ENCODE measurements at places on chromosomes 12 and 14. TPM values are rescaled to one million over a fixed set of nuclear protein-coding genes. Genes with fewer than 3 reads are reported as not detected.

GRCh38 chr12:89227774-89228173 lies 124.5 kb downstream of the DUSP6 start:
- DNase-seq = no peak

GRCh38 chr14:26820138-26820537 lies 222.3 kb upstream of the NOVA1 start:
- no peak for DNase-seq

- no peak for DNase-seq
Measured at GRCh38 chr12:55929306-55929791, 1.6 kb upstream of the DGKA start.

GRCh38 chr12:6052940-6053329 lies 71.5 kb downstream of the VWF start:
- no peak for DNase-seq

The MMP19 gene
- total RNA-seq = 1.1 TPM

DNA sequence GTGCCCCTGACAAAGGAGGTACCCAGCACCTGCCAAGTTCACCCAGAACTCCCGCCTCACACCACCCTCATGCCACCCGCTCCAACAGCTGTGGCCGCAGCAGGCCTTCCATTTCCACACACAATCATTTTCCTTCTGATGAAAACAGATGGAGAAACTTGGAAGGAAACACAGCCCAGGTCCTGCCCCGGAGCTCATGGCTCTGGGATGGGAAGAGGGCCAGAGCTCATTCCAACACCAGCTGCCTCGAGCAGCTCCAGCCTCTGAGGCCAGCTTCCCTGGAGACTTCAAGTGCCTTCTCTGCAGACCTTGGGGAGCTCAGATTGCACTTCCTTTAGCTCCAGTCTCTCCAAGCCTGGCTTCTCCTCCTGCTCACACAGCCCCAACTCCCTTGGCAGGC lies 55.1 kb upstream of the CMKLR1 start:
- no peak for DNase-seq

The LALBA gene
- total RNA-seq = not detected

The LHX5 gene
- 0.85 TPM for total RNA-seq

GRCh38 chr14:33511851-33512640 lies 438.8 kb downstream of the EGLN3 start:
- no peak for DNase-seq

Measured in H7 (cell line).